ENCODE measurements at places on chromosomes 7 and 10. TPM values are rescaled to one million over a fixed set of nuclear protein-coding genes. Genes with fewer than 3 reads are reported as not detected.
A peak's percentile ranks its signal among the peaks of the same experiment; 100 is the strongest.

GRID2IP gene
- 0.15 TPM for total RNA-seq

DNA sequence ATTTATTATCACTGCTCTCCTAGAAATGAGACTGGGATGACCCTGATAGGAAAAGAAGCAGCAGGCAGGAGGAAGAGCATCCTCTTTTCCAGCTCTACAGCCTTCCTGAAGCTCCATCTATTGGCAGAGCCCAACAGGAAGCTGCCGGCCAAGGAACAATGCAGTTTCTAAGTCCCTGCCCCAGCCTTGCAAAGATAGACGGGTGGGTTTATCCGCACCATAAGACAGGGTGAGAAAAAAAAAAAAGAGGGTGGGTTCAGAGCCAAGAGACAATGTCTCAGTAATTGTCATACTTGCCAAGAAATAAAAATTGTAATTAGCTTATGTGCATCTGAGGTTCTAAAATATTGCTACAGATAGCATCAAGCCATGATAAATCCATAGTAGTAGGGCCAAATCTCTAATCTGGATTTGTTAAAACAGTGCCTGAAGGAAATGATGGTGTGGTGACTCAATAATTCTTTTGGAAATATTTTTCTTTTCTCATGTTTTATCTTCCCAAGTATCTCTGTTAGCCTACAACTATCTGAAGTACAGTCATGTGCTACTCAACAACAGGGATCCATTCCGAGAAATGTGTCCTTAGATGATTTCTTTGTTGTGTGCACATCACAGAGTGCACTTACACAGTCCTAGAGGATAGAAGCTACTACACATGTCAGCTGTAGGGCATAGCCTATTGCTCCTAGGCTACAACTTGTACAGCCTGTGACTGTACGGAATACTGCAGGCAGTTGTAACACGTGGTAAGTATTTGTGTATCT lies 242.9 kb upstream of the CXCL12 start:
- peaks cover 21% of the 10 kb centered on the region for H3K4me1 ChIP-seq
- no peak overlapping the region for H3K27ac ChIP-seq
- no peak for DNase-seq
- H3K27me3 ChIP-seq: no peaks in the 10 kb centered on the region
- no peak overlapping the region for H3K4me3 ChIP-seq

GRCh38 chr10:103276896-103277712 lies at the start of gene INA:
Gene INA, plus strand, starts transcription at chr10:103277138. Its CDS starts 74 bp downstream, at chr10:103277212.
- H3K4me1 ChIP-seq: peaks cover 40% of the 10 kb centered on the region
- H3K4me3 ChIP-seq: peak within 1 kb of the TSS; percentile 73

SPOCK2 gene
- 0.32 TPM for total RNA-seq

- H3K36me3 ChIP-seq: peaks cover 1% of the 10 kb centered on the region
- H3K27me3 ChIP-seq: no peaks in the 10 kb centered on the region
- H3K4me1 ChIP-seq: no peaks in the 10 kb centered on the region
- DNase-seq: no peak
- no peak overlapping the region for H3K4me3 ChIP-seq
- H3K27ac ChIP-seq: no peak overlapping the region
Measured at GRCh38 chr7:27600247-27600646, 62.4 kb downstream of the HIBADH start.

TMEM273 gene
- not detected for total RNA-seq

DNA sequence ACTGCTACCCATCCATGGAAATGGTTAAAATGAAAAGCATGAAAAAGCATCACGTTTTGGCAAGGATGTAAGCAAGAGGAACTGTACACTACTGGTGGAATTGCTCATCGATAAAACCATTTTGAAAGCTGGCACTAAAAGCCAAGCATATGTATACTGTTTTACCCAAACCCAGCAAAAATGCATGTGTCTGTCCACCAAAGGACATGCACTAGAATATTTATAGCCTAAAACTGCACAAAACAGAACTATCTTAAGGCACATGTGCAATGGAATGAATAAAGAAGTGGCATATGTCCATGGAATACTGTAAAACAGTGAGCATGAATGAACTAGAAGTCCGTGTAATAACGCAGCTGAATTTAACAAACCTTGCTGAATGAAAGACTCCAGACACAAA lies 22.9 kb downstream of the RBAK start:
- DNase-seq: no peak
- H3K36me3 ChIP-seq: peaks cover 58% of the 10 kb centered on the region
- H3K27me3 ChIP-seq: no peaks in the 10 kb centered on the region
- no peak overlapping the region for H3K27ac ChIP-seq
- H3K4me3 ChIP-seq: no peak overlapping the region

DNA sequence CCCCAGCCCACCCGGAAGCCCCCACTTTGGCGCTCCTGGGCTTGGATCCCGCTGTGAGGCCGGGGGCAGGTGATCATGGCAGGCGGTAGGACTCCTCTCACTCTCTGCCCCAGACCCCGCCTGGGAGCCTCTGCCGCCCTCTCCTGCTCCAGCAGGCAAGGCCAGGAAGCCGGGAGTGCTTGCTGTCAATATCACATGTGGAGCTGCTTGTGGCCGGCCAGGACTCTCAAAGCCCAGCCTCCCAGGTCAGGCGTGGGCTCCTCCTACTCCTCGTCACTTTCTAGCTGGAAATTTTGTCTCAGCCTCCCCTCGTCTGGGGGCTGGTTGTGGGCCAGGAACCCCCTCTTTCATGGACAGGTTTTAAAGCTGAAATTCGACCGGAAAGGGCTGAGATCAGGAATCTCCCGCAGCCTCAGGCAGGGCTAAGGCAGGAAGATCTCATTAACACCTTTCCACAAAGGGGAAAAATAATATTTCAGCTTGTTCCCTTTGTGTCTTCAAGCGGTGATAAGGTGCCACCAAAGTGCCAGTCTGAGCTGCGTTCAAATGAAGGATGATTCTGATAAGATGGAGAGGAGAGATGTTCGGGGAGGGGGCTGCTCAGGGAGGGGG lies 273.6 kb upstream of the PODXL start:
- no peak overlapping the region for H3K4me3 ChIP-seq
- H3K36me3 ChIP-seq: no peaks in the 10 kb centered on the region
- H3K27me3 ChIP-seq: peaks cover 68% of the 10 kb centered on the region
- peaks cover 7% of the 10 kb centered on the region for H3K4me1 ChIP-seq
- DNase-seq: no peak

DNA sequence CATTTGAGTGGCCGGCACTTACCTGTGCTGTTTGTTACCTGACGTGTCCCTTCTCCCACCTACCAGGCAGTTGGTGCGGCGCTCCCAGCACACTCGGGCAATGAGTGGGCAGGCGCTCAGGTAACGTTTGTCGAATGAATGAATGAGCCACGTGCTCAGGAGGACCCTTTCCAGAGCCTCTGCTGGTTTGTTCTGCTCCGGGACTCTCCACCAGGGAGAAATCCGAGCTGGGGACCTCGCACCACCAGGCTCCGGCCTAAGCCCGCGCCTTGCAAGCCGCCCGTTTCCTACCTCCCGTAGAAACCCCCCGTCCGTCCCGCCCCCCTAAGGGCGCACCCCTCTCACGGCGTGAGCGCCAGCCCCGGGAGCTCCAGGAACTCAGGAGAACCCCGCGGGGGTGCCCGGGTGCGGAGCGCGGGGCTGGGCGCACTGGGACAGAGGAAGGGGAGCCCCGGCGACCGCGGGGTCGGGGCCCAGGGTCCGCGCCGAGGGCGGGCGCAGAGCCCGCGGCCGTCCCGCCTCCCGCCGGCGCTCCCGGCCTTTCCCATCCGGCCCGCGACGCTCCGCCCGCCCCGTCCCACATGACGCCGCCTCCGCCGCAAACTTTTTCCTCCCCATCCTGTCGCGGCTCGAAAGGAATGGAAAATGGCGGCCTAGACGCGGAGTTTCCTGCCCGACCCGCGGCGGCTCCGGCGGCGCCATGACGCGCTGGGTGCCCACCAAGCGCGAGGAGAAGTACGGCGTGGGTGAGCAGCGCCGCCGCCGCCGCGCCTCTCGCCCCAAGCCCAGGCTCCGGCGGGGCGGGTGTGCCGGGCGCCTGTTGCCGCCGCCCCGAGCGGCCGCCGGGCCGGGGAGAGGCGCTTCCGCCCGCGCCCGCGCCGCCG lies at the start of gene DOCK1:
TSS of gene DOCK1 (plus strand) at position 611 of the 884 bp plus-strand sequence. CDS start at position 701, 90 bp downstream.
- H3K27ac ChIP-seq: peak within 1 kb of the TSS; percentile 93
- H3K4me3 ChIP-seq: peak within 1 kb of the TSS; percentile 90
- no peaks in the 10 kb centered on the region for H3K36me3 ChIP-seq
- peak; percentile 86 for DNase-seq
- no peaks in the 10 kb centered on the region for H3K27me3 ChIP-seq

GRCh38 chr7:74495112-74496086 lies 41.7 kb downstream of the GTF2IRD1 start:
- H3K27me3 ChIP-seq: no peaks in the 10 kb centered on the region
- H3K27ac ChIP-seq: no peak overlapping the region
- peaks cover 12% of the 10 kb centered on the region for H3K36me3 ChIP-seq

GRCh38 chr7:26444555-26444954 lies 152.9 kb downstream of the SNX10 start:
- peaks cover 7% of the 10 kb centered on the region for H3K27me3 ChIP-seq
- no peak overlapping the region for H3K4me3 ChIP-seq
- H3K36me3 ChIP-seq: no peaks in the 10 kb centered on the region
- no peak overlapping the region for H3K27ac ChIP-seq
- peaks cover 5% of the 10 kb centered on the region for H3K4me1 ChIP-seq
- DNase-seq: no peak

DNA sequence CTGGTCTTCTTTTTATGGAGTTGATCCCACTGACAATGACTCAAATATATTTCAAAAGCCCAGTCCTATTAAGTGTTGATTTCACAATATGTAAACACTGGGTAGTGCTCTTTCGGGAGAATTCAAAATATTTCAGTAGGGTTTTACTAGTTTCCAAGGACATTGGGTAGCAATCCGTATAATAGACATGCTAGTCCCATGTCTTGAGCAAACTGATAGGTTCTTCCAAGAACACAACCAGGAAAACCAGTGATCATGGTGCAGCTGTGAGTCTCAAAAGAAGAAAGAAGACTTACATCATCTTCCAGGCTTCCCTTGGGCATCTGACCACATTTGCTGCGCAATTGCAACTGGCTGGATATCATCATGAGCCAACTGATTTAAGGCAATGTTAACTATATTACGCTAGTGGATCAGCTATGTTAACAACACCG lies 59.3 kb upstream of the APBB1IP start:
- no peaks in the 10 kb centered on the region for H3K36me3 ChIP-seq
- no peak overlapping the region for H3K4me3 ChIP-seq
- H3K27ac ChIP-seq: no peak overlapping the region
- H3K27me3 ChIP-seq: no peaks in the 10 kb centered on the region
- no peak for DNase-seq

- H3K4me3 ChIP-seq: no peak overlapping the region
- peaks cover 11% of the 10 kb centered on the region for H3K4me1 ChIP-seq
- no peak for DNase-seq
- no peaks in the 10 kb centered on the region for H3K27me3 ChIP-seq
- H3K27ac ChIP-seq: no peak overlapping the region
Measured at GRCh38 chr7:158849768-158850544, 6.4 kb upstream of the DYNC2I1 start.

- no peak overlapping the region for H3K27ac ChIP-seq
- H3K4me1 ChIP-seq: peaks cover 17% of the 10 kb centered on the region
Measured at GRCh38 chr7:18610331-18610948, 114.9 kb downstream of the HDAC9 start.

Measured in chondrocyte (in vitro differentiated cells).